Regular cardiac myocyte (primary cell): ENCODE measurements at places on chromosomes 12 and 14. TPM values are rescaled to one million over a fixed set of nuclear protein-coding genes. Genes with fewer than 3 reads are reported as not detected.

Gene HELB
- 3.5 and 4.5 TPM in 2 replicates for total RNA-seq

Gene ASIC1
- 0.58 and 0.85 TPM in 2 replicates for total RNA-seq

Gene BRAP
- total RNA-seq, result 15.1 and 20.9 TPM in 2 replicates

Gene LHX5
- total RNA-seq, result not detected in 2 replicates

Gene VRTN
- total RNA-seq, result not detected in 2 replicates

Gene RNASE3
- total RNA-seq, result not detected in 2 replicates

Gene REP15
- 2.9 and 3.1 TPM in 2 replicates for total RNA-seq

Gene SHMT2
- 174 and 252 TPM in 2 replicates for total RNA-seq

Gene SMIM41
- total RNA-seq, result 0.19 TPM in 1 of 2 replicates, not detected in the other

Gene PRPH
- total RNA-seq, result under 0.01 and 0.85 TPM in 2 replicates

Gene TNFAIP2
- 43.5 and 72.4 TPM in 2 replicates for total RNA-seq

Gene AQP6
- total RNA-seq, result under 0.01 TPM in 1 of 2 replicates, not detected in the other

Gene ACOT4
- total RNA-seq, result 0.77 and 1.4 TPM in 2 replicates

Gene COPS7A
- 87.9 and 100 TPM in 2 replicates for total RNA-seq

Gene DPPA3
- not detected in 2 replicates for total RNA-seq

Gene GZMB
- not detected in 2 replicates for total RNA-seq

Gene MMP19
- total RNA-seq, result 2.5 and 7.3 TPM in 2 replicates

Gene AGAP2
- 0.19 and 0.28 TPM in 2 replicates for total RNA-seq

Gene SIRT4
- 0.96 and 2.8 TPM in 2 replicates for total RNA-seq

Gene BEGAIN
- total RNA-seq, result 0.85 TPM in 1 of 2 replicates, not detected in the other

Gene PMCH
- 0.19 TPM in 1 of 2 replicates, not detected in the other for total RNA-seq

Gene LRFN5
- 0.19 and 0.28 TPM in 2 replicates for total RNA-seq

Gene SPSB2
- total RNA-seq, result 3.6 and 4.2 TPM in 2 replicates

Gene NGB
- total RNA-seq, result not detected in 2 replicates

Gene AQP2
- not detected in 2 replicates for total RNA-seq

Gene INSM2
- total RNA-seq, result under 0.01 TPM in 1 of 2 replicates, not detected in the other

Gene DLK1
- not detected in 2 replicates for total RNA-seq

Gene TAS2R7
- under 0.01 TPM in 1 of 2 replicates, not detected in the other for total RNA-seq

Gene CIROP
- total RNA-seq, result not detected in 2 replicates

Gene PAPLN
- 1.3 and 6.5 TPM in 2 replicates for total RNA-seq

Gene COX8C
- not detected in 2 replicates for total RNA-seq

Gene DNAH10
- 0.58 and 20.0 TPM in 2 replicates for total RNA-seq

Gene FLVCR2
- 1.5 and 7.9 TPM in 2 replicates for total RNA-seq

Gene MAP1LC3B2
- 0.28 and 0.58 TPM in 2 replicates for total RNA-seq

Gene GLI1
- total RNA-seq, result under 0.01 and 0.38 TPM in 2 replicates

Gene STAB2
- total RNA-seq, result under 0.01 TPM in 2 replicates

Gene ITGB7
- 0.19 and 0.56 TPM in 2 replicates for total RNA-seq

Gene OVCH1
- total RNA-seq, result under 0.01 and 0.28 TPM in 2 replicates

Gene OTX2
- total RNA-seq, result not detected in 2 replicates

Gene TAS2R42
- total RNA-seq, result not detected in 2 replicates

Gene GPR68
- 0.96 and 2.3 TPM in 2 replicates for total RNA-seq

Gene RNASE4
- total RNA-seq, result 9.4 and 38.9 TPM in 2 replicates

Gene LRTM2
- total RNA-seq, result not detected in 2 replicates

Gene PPFIA2
- 0.85 and 0.96 TPM in 2 replicates for total RNA-seq

Gene CLEC4E
- total RNA-seq, result not detected in 2 replicates

Gene TCP11L2
- 16.5 and 45.4 TPM in 2 replicates for total RNA-seq

Gene TSPAN19
- not detected in 2 replicates for total RNA-seq

Gene PIANP
- total RNA-seq, result under 0.01 TPM in 2 replicates

Gene CLBA1
- total RNA-seq, result 4.6 and 8.5 TPM in 2 replicates

Gene C14orf180
- not detected in 2 replicates for total RNA-seq

Gene RASSF9
- 0.77 and 0.85 TPM in 2 replicates for total RNA-seq

Gene DEPDC4
- total RNA-seq, result 1.7 and 3.4 TPM in 2 replicates

Gene CLEC14A
- 8.2 and 18.3 TPM in 2 replicates for total RNA-seq

Gene TCL1B
- total RNA-seq, result not detected in 2 replicates

Gene PRKD1
- 5.6 and 21.7 TPM in 2 replicates for total RNA-seq

Gene SERPINA3
- 1.3 and 9.9 TPM in 2 replicates for total RNA-seq

Gene KCNK10
- total RNA-seq, result not detected in 2 replicates

Gene NABP2
- 20.9 and 28.8 TPM in 2 replicates for total RNA-seq
